ENCODE measurements at places on chromosomes 6 and 20. TPM values are rescaled to one million over a fixed set of nuclear protein-coding genes. Genes with fewer than 3 reads are reported as not detected.

The TPBG gene
- 9.4 TPM for polyA plus RNA-seq

DNA sequence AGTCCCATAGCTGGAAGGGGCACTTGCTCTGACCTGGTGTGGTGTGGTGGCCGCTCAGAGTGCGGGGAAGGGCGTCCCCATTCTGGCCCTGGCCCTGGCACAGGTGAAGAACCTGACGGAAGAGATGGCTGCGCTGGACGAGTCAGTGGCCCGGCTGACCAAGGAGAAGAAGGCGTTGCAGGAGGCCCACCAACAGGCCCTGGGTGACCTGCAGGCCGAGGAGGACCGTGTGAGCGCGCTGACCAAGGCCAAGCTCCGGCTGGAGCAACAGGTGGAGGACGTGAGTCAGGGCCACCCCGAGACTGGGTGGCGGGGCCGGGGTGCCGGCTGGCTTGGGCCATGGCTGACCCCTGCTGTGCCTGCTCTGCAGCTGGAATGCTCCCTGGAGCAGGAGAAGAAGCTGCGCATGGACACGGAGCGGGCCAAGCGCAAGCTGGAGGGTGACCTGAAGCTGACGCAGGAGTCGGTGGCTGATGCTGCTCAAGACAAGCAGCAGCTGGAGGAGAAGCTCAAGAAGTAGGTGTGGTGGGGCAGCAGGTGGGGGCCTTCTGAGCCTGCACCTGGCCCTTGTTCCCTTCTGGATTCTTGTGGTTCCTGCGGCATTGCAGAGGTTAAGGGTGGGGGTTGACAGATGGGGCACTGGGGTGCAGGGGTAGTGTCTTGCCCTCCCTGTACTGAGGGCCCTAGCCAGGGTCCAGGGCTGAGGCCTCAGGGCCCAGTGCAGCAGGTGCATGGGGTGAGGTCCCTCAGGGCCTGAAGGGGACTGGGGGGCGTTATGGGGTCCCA lies 40.8 kb downstream of the MYH7B start:
- DNase-seq, result no peak

The NHLRC1 gene
- polyA plus RNA-seq, result 2.8 TPM

The OR2H1 gene
- not detected for polyA plus RNA-seq

The IFT52 gene
- 23.4 TPM for polyA plus RNA-seq

The BNIP5 gene
- 0.09 TPM for polyA plus RNA-seq

GRCh38 chr6:81786150-81786549 lies 33.7 kb upstream of the TENT5A start:
- DNase-seq, result no peak

The CST5 gene
- polyA plus RNA-seq, result not detected

GRCh38 chr20:33871362-33871761 lies 60.2 kb downstream of the CHMP4B start:
- peak; percentile 9 for DNase-seq

DNA sequence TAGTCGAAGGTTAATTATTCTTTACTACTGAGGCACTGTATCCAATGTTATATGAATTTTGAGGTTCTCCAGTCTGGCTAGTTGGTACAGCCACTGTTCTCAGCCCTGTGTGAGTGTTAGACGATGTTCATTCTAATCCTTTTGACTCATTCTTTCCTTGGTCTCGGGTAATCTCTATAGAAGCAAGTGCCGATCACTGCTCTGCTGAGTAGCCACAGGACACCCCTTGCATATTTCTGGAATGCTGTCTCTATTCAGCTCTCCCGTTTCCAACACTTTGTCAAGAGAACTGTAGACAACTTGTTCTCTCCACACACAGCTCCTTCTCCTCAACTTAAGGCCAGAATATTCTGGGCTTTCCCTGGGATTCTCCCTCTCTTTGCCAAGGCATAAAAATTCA lies 42.4 kb upstream of the PLCB1 start:
- DNase-seq, result no peak

GRCh38 chr20:49306903-49307620 lies 29.2 kb upstream of the ZNFX1 start:
- DNase-seq, result no peak

The OLIG3 gene
- polyA plus RNA-seq, result not detected

DNA sequence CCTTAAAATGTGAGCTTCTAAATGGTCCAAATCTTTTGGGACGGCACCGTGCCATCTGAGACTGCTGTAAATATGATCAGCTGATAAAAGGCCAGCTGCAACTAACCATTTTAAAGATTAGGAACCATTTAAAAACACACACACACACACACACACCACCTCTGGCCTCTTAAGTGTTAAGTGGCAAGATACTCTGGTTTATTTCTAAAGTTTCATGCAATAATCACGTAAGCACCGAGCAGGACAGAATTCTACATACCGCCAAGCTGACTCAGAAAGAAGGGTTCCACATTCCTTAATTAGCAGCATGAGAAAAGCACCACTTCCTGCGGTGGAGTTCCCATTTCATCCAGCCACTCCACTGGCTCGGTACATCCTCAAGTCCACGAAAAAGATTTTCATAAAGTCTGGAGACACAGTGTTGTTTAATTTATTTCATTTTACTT lies 17.8 kb upstream of the ZNF217 start:
- DNase-seq, result no peak

The RIPOR3 gene
- polyA plus RNA-seq, result 7.5 TPM

The STMND1 gene
- 0.34 TPM for polyA plus RNA-seq

DNA sequence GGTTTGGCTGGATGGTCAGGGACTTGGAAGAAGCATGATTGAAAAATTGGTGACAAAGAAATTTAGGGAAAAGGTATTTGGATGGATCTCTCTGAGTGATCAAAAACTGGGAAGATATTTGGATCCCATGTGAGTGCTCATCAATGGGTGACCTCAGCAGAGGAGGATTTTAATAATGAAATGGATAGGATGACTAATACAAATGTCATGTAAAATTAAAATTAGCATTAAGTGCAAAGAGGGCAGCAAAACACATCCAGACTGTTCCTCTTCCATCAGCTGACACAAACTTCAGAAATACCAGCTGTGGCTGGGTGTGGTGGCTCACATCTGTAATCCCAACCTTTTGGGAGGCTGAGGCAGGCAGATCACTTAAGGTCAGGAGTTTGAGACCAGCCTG lies 151.7 kb downstream of the THBS2 start:
- DNase-seq, result no peak

DNA sequence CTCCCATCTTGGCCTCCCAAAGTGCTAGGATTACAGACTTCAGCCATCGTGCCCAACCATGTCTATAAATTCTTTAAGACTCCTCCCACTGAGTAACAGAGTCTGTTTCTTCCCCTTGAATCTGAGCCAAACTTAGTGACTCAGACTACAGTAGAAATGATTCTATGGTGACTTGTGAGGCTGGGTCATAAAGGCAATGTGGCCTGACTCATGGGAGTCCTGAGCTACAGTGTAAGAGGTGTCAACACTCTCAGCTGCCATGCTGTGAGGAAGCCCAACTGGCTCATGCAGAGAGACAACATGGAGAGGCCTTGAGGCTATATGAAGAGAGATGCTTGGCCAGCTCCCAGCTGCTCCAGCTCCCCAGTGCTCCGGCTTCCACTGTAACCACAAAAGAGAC lies 5.2 kb upstream of the NRSN2 start:
- DNase-seq, result no peak

The NRN1 gene
- polyA plus RNA-seq, result 28.1 TPM

GRCh38 chr6:111874025-111874415 lies 768 bp upstream of the FYN start:
- no peak for DNase-seq

- DNase-seq, result no peak
Observed at GRCh38 chr20:45346291-45346718, 1.9 kb downstream of the SDC4 start.

GRCh38 chr6:100267721-100268123 lies 197.0 kb downstream of the SIM1 start:
- no peak for DNase-seq

The PNLDC1 gene
- polyA plus RNA-seq, result 0.23 TPM

GRCh38 chr20:44324343-44324742 lies 12.5 kb upstream of the R3HDML start:
- DNase-seq, result no peak

- no peak for DNase-seq
Observed at GRCh38 chr6:28940858-28941683, 17.3 kb upstream of the TRIM27 start.

GRCh38 chr20:36167902-36168503 lies 13.5 kb downstream of the EPB41L1 start:
- DNase-seq, result peak; percentile 29

The SUMO4 gene
- polyA plus RNA-seq, result 0.53 TPM

GRCh38 chr6:24227556-24227955 lies 101.5 kb downstream of the NRSN1 start:
- DNase-seq, result no peak

- DNase-seq, result no peak
Observed at GRCh38 chr6:37515712-37516075, 16.0 kb upstream of the CCDC167 start.

The OPRL1 gene
- polyA plus RNA-seq, result 1.1 TPM

GRCh38 chr20:37193226-37193625 lies 13.9 kb upstream of the MROH8 start:
- DNase-seq, result no peak
